Activated CD4-positive, alpha-beta T cell treated with anti-CD3 and anti-CD28 coated beads, Interleukin-2, amount 50 U/mL, for 1 hour (primary cell): ENCODE measurements at places on chromosomes 1 and 21.
A peak's percentile ranks its signal among the peaks of the same experiment; 100 is the strongest.

DNA sequence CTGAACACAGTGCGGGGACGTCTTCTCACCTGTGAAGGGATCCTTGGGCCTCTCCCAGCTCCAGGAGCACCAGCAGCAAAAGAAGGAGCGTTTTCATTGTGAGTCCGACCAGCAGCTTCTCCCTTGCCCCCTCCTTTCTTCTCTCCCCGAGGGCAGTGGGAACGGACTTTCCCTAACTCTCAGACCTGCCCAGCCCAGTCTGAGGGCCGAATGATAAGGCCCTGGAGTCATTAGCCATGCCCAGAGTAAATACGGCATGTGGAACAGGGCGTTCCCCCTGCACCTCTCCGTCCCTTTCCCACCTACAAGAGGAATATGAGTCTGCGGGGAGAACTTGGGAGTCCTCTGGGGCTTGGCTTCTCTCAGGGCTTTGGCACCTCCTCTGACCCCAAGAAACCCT is at the start of gene CTSE:
Gene CTSE, minus strand, starts transcription at position 201 of the 400 bp plus-strand sequence. Its CDS starts 104 bp downstream, at position 97.
- no peak for DNase-seq

GRCh38 chr1:199295107-199295506 is 656.3 kb downstream of the PTPRC start:
- no peak for DNase-seq

GRCh38 chr1:54996359-54996868 is 2.3 kb upstream of the BSND start:
- DNase-seq: peak; percentile 78

DNA sequence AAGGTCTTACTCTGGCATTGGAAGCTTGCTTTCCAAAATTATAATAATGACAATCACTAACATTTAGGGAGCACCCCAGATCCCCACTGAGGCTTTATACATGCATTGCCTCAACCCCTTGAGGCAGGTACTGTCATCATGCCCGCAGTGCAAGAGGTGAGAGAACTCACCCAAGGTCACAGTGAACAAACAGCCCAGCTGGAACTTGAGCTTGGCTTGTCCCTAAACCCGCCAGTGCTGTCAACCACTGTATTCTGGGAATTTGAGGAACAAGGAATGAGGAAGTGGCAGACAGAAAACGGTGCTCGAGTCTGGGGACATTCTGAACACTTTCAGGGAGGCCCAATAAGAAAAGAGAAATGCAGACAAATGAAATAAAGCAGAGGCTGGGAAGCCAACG is 34.6 kb upstream of the TLR5 start:
- DNase-seq: no peak

- no peak for DNase-seq
Measured at GRCh38 chr21:44778983-44779382, 22.6 kb downstream of the UBE2G2 start.

GRCh38 chr1:55428944-55429931 is 214.1 kb upstream of the USP24 start:
- DNase-seq: no peak

GRCh38 chr1:118504867-118505266 is 319.8 kb upstream of the SPAG17 start:
- no peak for DNase-seq

DNA sequence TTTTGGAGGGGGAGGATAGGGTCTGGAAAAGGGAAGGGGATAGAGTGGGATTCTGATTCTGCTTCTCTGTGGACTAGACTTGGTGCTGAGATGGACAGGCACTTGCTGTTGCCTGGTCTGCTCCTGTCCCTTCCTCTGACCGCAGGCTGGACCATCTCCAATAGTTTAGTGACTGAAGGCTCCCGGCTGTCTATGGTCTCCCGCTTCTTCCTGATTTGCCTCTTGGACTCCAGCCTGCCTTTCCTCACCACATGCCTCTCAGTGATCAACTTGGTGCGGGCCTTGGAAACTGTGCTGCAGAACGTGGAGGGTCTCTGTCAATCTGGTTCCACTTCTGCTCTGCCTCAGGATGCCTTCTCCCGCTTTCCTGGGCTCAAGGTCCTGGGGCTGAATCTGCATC is 6.3 kb upstream of the ZSCAN20 start:
- no peak for DNase-seq

DNA sequence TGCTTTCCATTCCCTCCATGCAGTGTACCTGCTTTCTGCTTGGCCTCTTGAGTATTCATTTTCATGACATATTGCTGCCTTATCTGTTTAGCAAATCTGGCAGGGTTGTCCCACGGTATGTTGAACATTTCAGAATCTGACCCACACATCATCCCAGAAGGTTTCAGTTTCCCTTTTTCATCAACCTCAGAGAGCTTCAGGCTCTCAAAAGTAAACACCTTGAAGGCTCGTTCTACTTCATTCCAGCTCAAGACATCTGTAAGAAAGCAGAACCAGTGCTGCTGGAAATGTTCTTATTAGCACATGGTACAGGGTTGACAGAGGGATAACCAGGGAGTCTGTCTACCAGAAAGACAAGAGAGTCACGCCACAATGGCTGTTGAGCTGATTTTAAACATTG is 103.6 kb downstream of the SPAG17 start:
- no peak for DNase-seq

DNA sequence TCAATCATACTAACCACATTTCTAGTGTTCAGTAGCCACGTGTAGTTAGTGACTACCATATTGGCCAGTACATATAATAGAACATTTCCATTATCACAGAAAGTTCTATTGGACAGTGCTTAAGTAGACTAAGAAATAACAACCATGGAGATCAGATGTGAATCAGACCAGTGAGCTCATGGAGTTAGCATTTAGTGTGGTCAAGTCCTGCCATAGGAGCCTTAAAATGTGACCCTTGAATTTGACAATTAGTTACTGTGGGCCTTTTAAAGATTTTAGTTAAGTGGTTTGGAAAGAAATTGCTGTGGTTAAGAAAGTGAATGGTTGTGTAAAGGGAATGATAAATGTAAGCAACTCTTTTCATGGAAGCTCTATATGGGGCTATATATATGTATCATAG is 123.4 kb downstream of the POU2F1 start:
- no peak for DNase-seq

DNA sequence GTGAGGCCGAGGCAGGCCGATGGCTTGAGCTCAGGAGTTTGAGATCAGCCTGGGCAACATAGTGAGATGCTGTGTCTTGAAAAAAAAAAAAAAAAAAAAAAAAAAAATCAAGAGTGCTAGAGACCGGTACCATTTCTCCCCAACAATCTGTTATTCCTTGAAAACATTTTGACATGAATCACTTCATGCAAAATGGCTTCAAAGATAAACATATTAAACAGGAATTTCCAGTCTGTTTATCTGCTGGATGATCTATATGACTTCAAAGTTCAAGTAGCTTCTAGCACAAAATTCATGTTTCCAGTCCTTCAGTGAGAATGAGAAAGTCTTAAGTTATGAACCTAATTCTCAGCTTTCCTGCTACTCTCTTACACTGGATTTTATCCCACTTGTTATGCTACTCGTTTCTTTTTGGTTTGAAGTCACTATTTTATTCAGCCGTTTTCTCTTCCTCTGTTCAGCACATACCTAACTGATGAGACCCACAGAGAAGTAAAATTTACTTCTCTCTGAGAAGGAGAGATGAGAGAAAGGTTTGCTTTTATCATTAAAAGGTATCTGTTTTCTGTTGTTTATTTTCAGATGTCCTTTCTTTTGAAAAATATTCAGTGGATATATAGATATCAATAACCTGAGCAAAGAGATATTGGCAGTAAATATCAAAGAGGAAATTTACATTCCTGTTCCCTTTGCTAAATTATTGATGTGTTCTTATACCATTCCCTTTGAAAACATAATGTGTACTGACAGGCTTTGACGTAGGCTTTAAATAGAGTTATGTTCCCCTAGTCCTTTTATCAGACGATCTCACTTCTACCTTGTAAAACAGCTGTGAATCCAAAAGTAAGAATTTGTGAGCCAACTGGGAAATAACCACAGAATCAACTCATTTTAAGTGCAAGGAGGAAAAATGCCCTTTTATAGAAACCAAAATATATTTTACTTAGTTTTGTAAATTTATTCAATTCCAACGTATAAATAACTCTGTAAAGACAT is 38.2 kb downstream of the CD46 start:
- no peak for DNase-seq

- DNase-seq: no peak
Measured at GRCh38 chr1:115980998-115981993, 5.0 kb downstream of the SLC22A15 start.

GRCh38 chr1:201515895-201516294 is 9.0 kb upstream of the CSRP1 start:
- no peak for DNase-seq
